Activated CD4-positive, alpha-beta T cell treated with anti-CD3 and anti-CD28 coated beads, Interleukin-2, amount 10 ng/mL, durations not matched to agents 7 days and 5 days (primary cell): ENCODE measurements at places on chromosomes 5 and 9.
A peak's percentile ranks its signal among the peaks of the same experiment; 100 is the strongest.

DNA sequence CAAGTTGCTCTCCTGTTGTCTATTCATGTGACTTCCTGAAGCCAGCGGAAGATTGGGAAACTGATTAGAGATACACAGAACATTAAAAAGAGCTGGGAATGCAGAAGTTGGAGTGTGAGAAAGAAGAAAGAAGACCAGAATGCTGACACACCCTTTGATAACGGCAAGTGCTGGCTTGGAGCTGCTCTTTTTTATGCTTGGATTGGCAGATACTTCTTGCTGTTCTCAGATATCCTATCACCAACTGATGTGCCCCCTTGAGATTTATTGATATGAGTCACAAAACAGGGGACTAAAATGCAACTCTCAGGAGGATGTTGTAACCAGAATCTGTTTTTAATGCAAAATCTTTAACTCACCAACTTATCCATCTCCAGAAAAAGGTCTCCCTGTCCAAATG, 56.0 kb upstream of the ASTN2 start:
- no peak for DNase-seq

DNA sequence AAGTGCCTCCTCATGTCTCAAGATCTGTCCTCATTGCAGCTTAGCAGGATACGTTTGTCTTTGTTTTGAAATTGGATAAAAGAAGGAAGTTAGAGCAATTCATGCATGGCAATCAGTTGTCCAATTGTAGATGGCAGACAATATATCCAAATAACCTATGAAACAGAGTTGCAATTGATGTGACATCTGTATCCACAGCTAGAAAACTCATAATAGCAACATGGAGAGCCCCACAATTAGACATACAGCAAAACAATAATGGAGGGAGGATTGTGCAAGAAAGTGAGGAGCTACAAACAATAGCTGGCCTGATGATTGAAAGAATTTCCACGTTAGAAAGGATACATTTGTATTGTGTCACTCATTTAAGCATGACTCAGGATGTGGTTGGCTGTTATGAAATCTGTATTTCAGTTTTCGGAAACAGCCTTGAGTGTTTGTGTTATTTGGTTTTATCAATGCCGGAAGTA, 132.0 kb downstream of the FAM174A start:
- peak; percentile 31 for DNase-seq

GRCh38 chr9:110967196-110967595, 71.1 kb downstream of the LPAR1 start:
- DNase-seq = no peak

- DNase-seq = no peak
Measured at GRCh38 chr9:70135176-70135575, 91.5 kb downstream of the MAMDC2 start.

DNA sequence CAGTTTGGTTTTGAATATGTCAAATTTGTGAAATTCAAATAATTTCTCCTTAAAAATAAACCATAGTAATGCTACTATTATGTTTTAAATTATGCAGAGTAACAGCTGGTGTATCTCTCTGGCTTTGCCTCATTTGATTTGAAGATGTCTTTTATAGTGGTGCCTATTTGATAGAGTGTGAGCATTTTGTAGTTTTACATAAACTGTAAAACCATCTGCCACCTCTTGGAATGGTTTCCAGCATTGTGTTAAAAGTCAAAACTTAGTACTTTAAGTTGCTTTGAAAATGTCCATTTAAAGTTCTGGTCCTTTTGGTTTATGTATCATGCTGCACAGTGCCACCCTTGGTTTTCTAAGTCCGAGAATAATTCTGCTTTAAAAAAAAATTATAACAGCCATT, 15.6 kb downstream of the PRDM6 start:
- DNase-seq = no peak

DNA sequence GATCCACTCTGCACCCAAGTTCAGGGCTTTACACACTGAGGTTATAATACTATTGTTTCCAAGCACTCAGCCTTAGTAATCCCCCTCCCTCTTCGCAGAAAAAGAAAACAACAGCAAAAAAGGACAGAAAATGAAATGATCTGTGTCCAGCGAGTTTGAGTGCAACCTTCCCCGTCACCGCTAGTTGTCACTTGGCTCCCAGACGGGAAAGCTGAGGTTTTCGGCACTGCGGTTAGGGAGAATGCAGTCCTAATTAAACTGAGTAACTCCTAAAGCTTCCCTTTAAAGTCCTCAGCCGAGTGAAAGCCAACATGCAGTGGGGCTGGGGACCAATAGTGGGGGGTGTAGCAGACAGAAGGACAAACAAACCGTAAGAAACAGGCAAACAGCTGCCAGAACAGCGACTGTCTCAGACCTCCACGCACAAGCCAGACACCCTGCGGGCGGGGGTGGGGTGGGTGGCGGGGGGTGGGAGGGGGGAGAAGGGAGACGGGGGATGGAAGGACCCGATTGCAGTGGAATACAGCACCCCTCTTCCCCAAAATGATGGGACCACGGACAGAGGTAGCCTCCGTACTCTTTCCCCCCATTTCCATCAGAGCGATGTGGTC, 680 bp downstream of the GLRA1 start:
- DNase-seq = no peak

GRCh38 chr9:93949694-93950449, 5.3 kb downstream of the BARX1 start:
- no peak for DNase-seq

DNA sequence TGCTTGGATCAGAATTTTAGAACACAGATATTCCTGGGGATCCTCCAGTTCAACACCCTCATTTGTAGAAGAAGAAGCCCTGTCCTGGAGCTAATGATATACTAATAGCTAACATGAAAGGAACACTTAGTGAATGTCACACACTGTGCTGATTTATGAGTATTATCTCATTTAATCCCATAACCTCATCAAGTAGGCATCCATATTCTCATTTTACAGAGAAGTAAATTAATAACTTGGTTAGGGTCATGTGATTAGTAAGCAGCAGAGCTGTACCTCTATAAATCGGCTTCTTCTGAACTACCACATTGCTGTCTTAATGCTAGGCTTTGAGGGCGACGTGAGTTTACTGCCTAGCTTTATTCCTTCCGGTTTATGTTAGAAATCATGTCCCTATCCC, 6.0 kb downstream of the TTC23L start:
- no peak for DNase-seq

GRCh38 chr9:107175041-107175440, 108.0 kb upstream of the RAD23B start:
- no peak for DNase-seq

DNA sequence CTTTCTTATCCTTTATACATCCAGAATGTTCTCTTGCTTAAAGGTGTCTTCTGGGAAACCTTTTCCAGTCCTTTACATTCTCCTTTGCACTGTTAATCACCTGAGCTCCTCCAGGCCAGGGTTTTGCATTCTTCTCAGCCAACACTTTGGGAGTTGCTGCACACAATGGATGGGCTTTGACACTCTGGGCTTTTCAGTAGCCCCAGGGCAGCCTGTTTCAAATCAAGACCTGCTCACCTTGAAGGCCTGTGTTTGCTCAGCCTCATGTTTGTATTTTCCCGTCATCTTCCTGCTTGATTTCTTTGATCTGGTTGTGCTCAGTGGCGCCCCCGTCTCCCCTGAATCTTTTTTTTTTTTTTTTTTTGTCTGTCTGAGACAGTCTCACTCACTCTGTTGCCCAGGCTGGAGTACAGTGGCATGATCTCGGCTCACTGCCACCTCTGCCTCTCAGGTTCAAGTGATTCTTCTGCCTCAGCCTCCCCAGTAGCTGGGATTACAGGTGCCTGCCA, 41.0 kb downstream of the DMRT1 start:
- no peak for DNase-seq

DNA sequence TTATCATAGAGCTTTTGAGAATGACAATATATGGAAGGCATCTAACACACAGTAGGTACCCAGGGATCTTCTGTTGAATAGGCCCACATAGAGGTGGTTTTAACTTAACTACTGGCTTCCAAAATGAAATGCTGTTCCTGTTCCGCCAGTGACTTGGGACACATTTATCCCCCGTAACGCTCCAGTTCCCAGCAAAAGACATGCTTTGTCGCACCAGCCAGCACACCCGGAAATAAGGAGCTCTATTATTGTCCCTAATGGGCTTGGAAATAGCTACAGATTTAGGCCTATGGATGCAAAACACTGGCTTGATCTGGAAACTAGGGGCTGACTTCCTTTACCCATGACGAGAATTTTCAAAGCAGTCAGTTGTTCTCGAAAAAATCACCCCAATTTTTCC, 45.9 kb upstream of the C5orf58 start:
- no peak for DNase-seq

GRCh38 chr5:55959208-55959607, 35.6 kb downstream of the IL6ST start:
- DNase-seq = no peak

DNA sequence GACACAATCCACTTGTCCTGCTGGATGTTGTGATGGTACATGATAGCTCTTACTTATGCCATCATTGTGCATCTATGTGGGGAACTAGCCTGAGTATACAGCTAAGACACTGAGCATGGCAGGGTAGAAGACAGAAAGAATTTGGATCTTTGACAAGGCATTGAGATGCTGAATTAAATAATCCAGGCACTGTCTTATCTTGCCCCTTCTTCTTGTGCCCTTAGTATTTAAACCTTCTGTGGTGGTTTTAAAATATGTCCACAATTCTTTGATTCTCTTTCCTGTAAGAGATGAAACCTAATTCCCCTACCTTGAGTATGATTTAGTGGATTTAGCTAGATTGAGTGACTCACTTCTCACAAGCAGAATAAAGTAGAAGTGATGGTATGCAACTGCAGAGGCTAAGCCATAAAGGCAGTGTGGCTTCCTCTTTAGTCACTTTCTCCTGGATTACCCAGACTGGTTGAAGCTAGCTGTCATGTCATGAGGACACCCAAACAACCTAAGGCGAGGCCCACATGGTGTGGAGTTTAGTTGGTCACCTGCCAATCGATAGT, 174.0 kb upstream of the NREP start:
- no peak for DNase-seq

- DNase-seq = no peak
Measured at GRCh38 chr5:28580616-28581015, 1542.2 kb upstream of the CDH9 start.

DNA sequence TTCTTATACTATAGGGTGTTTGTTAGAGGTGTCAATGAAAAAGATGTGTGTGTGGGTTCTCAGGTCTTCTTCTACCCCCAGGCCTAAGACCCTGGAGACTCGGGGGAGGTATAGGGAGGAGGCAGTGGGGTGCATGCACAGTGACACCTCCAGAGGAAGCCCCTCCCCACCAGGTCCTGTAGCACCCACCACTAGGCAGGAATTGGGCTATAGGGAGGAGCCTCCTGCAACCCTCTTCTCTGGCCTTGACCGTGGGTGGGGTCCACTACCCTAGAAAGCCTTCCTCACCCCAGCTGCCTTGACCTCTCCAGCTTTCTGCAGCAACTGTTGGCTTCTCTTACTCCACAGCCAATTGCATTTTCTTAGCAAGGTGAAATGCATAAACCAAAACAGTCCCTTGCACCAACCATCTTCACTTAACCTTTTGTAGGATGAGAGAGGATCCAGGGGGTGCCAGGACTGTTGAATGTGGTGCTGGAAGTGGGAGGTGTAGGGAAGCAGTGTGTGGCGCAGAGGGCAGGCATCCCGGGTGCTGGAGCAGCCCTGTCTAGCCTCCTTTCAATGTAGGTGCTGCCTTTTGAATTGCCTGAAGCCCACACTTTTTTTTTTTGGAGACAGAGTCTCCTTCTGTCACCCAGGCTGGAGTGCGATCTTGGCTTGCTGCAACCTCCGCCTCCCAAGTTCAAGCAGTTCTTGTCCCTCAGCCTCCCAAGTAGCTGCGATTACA, 128.5 kb downstream of the RGS3 start:
- DNase-seq = no peak

DNA sequence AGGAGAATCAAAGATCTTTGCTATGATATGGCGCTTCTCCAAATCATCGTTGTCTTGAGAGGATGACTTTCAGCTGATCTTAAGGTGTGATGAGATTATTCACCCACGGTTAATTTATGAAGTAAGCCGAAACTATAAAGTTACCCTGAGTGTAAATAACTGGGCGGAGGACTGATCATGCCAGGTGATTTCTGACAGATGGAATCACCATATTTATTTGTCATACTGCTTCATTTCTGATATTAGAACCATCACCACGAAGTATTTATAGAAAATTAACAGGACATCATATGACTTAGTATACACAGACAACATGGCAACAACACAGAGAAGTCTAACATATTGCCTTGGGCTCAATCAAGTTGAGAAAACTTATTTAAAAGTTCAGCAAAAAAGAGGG, 601.9 kb downstream of the RAB3C start:
- no peak for DNase-seq

GRCh38 chr9:19914044-19914443, 125.2 kb upstream of the SLC24A2 start:
- no peak for DNase-seq
